ENCODE measurements at places on chromosomes 12 and 14.

DNA sequence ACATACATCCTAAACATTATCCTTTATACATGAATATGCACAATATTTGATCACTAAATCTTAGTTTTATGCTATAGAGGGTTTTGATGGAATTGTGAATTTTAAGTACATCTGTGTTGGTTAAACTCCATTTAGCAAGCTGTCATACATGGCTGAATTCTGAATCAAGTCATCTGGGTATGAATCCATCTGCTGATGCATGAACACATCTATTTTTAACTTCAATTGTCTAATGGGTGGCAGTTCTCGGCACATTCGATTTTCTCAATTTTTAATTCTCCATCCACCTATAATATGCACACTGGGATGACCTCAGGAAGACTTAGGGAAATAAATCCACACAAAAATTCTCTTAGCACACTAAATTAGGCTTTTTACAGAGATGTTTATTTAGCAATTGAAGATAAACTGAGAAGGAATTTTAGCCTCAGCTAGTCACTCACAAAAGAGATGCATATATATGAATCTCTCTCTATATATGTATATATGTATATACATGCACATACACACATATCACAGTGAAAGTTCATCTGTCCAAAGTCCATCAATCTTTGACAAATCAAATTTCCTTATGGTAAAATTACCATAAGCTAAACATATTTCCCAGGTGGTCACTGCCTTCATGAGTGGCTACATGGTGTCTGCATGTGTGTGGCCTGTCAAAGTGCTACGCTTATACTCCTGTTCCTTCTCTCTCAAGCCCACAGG, 44.5 kb upstream of the VPS33A start:
- DNase-seq, result no peak

GRCh38 chr12:90621927-90622326, 333.0 kb downstream of the CCER1 start:
- peak; percentile 82 for DNase-seq

DNA sequence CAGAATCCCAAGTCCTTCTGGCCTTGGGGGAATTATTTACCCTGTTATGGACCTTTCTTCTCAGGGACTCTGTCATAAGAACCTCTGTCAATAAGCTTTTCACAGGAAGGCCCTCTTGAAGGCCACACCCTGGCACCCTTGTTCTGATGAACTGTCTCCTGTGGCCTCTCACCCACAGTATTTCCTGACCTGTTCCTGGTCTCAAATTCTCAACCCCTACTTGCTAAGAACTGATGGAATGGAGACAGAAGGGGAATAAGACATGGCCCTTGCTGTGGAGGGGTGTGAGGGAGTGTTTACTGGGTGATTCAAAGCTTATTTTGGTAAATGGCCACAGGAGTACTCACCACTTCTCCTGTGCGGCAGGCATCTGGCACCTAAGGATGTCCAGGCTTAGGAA, 1082.9 kb downstream of the BCL11B start:
- DNase-seq, result no peak

GRCh38 chr14:71918955-71919354, 13.3 kb upstream of the RGS6 start:
- no peak for DNase-seq

- no peak for DNase-seq
Measured at GRCh38 chr14:27077214-27077613, 479.4 kb upstream of the NOVA1 start.

DNA sequence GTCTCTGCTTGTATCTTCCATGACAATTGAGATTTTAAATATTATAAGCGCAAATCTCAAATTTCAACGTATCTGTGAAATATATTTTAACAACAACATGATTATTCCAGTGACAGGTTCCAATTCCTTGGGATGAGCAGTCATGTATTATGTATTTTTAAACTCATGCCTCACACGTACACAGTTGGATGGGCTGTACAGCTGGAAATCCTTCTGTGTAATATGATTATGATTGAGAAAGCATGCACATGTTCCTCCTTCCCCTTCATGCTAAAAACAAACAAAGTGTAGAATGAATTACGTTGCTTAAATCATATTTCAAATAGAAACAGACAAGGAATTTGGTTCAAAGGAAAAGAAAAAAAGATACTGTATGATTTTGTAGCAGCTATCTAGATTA, 428.3 kb downstream of the TMTC2 start:
- no peak for DNase-seq

DNA sequence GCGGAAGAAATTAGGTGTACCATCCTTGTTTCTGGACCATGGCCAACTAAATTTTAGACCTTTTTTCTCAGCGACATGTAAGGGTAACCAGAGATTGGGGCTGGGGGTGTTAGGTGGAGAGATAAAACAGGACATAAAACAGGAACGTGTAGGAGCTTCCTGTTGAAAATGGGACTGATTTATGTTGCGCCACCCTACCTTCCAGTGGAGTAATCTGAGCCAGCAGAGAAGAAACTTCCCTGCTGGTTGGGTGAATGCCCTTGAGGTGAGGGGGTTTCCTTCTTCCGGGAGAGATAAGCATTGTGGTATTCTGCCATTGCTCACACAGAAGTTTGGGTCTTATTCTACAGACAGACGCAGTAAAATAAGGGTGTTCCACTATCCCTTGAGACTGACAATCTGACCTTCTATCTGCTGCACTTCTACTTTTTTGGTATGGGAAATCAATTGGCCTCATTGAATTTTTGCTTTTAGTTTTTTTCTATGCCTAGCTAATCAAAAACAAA, 417.6 kb downstream of the PCNX1 start:
- no peak for DNase-seq

GRCh38 chr14:44564908-44565307, 57.8 kb upstream of the FSCB start:
- DNase-seq, result no peak

DNA sequence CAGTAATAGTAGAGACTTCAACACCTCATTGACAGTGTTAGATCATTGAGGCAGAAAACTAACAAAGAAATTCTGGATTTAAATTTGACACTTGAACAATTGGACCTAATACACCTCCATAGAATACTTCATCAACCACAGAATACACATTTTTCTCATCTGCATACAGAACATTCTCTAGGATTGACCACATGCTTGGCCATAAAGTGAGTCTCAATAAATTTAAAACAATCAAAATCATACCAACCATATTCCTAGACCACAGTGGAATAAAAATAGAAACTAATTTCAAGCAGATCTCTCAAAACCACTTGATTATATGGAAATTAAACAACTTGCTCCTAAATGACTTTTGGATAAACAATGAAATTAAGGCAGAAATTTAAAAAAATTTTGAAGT, 82.3 kb downstream of the SLC38A4 start:
- DNase-seq, result peak; percentile 4

Data from foreskin fibroblast (primary cell).